Right renal cortex interstitium (tissue), 3 donors: ENCODE measurements at places on chromosomes 11 and 22. TPM values are rescaled to one million over a fixed set of nuclear protein-coding genes. Genes with fewer than 3 reads are reported as not detected.

- no peak for DNase-seq
Measured at GRCh38 chr11:108967571-108967970, 302.7 kb downstream of the DDX10 start.

DNA sequence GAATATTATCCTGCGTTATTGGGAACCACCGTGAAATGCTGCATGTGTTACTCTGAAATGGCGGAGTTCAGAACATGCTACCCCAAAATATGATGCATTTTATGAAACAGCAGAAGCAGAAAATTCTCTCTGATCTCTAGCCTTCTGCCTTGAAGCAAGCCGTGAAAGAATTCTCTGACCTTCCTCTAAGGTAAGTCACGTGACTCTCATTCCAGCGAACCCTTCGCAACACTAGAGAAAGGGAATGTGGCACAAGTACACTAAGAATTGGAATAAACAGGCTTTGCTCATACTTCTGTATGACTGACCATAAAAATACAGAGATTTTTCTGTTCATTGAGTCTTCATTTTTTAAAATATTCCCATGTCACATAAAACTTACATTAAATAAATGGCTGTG is 805.6 kb upstream of the LRRC4C start:
- no peak for DNase-seq

DNA sequence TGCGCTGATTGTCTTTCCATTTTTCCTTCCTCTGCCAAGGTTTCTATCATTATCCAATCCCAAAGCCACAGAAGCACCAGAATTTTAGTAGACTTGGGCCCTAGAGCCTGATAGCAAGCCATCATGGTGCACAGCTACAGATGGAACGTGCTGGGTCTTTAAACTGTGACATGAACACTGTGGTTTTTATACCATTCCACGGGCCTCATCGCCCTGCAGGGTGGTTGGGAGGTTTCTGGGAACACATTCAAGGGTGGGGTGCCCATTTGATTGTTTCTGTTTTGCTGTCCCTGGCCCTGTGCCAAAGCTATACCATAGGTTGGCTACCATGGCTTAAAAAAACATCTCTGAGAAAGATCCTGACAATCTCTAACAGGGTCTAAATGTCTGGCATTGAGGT is 151.9 kb downstream of the CACNA1I start:
- no peak for DNase-seq

- DNase-seq, result no peak
Measured at GRCh38 chr22:33114565-33114964, 56.4 kb upstream of the SYN3 start.

Gene FOSL1
- not detected for polyA plus RNA-seq

Gene TP53AIP1
- 1.0 TPM for polyA plus RNA-seq

Gene IGSF9B
- polyA plus RNA-seq, result 6.0 TPM

Gene APIP
- polyA plus RNA-seq, result 36.0 TPM

Gene OR10G8
- polyA plus RNA-seq, result not detected

Gene THOC5
- 26.9 TPM for polyA plus RNA-seq
